Left renal cortex interstitium (tissue), 4 donors: ENCODE measurements at places on chromosomes 6 and 20.

GRCh38 chr20:14947536-14947935 lies 610.1 kb upstream of the FLRT3 start:
- no peak for DNase-seq

- no peak for DNase-seq
These were observed 95.7 kb upstream of the JARID2 start for GRCh38 chr6:15150207-15150606.

DNA sequence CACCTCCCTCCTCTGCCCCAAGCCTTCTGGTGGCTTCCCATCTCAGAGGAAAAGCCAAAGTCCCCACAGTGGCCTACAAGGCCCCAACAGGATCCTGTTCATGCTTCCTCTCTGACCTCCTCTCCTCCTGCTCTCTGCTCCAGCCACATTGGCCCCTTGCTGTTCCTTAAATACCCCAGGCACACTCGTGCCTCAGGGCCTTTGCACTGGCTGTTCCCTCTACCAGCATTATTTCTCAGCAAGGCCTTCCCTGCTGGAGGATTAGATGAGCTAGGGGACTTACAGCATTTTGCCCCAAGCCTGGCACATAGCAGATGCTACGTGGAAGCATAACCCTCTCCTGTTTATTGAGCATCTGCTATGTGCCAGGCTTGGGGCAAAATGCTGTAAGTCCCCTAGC lies 7.8 kb downstream of the CCN5 start:
- DNase-seq, result no peak

DNA sequence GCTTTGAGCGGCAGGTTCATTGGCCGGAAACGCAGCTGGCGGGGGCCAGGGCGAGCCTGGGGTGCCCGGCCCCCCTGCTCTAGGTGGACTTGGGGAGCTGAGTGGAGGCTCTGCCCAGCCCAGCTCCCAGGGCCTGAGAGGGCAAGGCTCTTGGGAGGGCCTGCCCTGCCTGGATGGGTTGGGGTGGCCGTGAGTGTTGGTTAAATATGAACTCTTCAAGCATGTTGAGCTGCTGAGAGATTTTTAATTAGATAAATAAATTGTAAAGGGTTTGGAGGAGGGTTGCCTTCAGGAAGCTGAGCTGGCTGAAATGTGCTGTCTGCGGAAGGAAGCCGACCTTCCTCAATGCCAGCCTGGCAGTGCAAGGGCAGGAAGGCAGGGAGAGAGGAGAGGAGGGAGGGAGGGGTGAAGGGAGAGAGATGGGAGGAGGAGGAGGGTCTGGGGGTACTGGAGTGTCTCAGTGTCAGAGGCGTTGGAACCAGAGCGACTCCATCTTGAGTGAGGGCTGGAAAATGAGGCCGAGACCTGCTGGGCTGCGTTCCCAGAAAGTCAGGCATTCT lies 39.4 kb upstream of the PMEPA1 start:
- DNase-seq, result no peak

GRCh38 chr6:169269180-169270076 lies 15.8 kb upstream of the THBS2 start:
- DNase-seq, result no peak

DNA sequence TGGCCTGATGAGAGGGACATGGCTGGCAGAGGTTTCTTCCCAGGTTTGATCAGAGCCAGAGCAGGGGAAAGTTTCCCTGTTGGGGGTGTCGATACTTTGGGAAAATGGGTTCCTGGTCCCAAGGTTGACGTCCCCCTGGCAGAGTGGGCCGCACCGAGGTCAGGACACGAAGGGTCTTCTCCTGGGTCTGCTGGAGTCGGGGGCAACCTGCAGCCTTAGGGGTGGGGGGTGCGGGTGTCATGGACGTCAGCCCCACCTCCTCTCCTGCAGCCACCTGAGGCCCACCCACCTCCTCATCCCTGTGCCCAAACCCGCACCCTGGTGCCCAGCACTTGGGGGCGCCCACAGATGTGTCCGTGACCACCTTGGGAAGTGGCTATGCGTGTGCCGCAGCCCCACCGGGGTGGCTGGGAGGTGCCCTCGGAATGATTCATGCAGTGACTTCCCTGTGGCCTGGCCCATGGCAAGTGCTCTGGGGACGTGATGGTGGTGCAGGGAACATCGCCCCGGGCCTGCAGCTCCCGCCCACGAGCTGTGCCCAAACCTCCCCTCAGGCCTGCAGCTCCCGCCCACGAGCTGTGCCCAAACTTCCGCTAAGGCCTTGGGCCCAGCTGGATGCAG lies 64.9 kb downstream of the YTHDF1 start:
- DNase-seq, result no peak

GRCh38 chr6:42378125-42378524 lies 73.6 kb downstream of the TRERF1 start:
- DNase-seq, result no peak

GRCh38 chr6:161922631-161923119 lies 648.8 kb upstream of the AGPAT4 start:
- DNase-seq, result no peak

- no peak for DNase-seq
These were observed 3.1 kb upstream of the CSE1L start for GRCh38 chr20:49043000-49043399.

GRCh38 chr6:170307080-170307545 lies 555 bp downstream of the FAM120B start:
- DNase-seq, result no peak

DNA sequence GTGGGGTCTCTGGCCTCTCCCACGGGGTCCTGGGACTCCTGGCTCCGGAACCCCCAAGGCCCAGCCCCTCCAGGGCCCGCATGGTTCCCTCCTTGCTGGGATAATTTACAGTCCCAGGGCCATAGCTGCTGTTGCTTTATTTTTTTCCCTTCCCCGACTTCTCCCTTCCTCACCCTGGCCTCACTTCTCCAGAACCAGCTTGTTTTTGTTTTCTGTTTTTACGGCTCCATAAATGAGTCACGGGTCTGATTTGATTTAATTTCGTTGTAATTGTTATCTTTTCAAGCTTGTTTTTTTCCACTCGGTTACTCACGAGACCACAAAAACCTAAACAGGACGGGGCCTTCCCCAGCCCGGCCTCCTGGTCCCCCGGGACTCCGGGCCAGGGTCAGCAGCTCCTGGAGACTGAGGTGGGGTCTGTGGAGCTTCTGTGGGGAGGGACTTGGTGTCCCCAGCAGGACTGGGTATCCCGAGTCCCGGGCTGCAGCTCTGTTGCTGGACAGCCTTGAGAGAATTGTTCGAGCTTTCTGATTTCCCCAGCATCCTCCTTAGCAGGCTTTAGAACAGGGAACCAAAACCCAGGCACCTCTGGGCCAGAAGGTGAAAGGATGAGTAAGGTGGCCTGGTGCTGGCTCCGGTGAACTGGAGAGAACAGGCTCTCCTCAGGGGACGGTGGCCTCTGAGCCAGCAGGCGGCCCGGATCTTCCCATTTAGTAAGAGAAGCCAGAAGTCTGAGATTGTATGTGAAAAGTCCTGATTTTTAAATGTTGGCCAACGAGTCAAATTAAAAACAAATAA lies 94.9 kb downstream of the CEBPB start:
- peak; percentile 78 for DNase-seq

DNA sequence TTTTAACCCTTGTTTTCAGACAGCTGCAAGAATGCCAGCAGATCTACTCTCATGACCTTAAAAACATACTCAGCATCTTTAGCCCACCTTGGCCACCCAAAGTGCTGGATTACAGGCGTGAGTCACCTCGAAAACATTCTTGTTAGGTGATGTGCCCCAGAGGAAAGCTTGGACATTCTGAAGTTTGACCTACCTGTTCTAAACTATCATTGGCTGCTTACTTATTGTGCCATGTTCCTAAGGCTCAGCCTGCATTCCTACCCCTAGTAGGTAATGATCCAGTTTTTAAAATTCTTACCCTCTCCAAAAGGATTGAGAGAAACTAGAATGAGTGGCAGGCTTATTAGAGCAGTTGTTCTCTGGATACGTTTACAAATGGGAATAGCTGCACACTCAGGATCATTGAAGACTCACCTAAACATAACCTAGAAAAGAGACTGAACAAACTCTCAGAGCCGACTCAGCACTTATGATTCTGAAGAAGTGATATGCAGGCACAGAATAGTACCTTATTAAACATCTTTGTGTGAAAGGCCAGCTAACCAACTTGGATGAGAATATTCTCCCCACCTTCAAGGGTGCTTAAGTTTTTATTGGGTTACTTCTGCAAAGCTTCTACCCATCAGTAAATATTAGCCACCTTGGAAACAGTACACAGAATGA lies 362.1 kb downstream of the NRN1 start:
- no peak for DNase-seq

DNA sequence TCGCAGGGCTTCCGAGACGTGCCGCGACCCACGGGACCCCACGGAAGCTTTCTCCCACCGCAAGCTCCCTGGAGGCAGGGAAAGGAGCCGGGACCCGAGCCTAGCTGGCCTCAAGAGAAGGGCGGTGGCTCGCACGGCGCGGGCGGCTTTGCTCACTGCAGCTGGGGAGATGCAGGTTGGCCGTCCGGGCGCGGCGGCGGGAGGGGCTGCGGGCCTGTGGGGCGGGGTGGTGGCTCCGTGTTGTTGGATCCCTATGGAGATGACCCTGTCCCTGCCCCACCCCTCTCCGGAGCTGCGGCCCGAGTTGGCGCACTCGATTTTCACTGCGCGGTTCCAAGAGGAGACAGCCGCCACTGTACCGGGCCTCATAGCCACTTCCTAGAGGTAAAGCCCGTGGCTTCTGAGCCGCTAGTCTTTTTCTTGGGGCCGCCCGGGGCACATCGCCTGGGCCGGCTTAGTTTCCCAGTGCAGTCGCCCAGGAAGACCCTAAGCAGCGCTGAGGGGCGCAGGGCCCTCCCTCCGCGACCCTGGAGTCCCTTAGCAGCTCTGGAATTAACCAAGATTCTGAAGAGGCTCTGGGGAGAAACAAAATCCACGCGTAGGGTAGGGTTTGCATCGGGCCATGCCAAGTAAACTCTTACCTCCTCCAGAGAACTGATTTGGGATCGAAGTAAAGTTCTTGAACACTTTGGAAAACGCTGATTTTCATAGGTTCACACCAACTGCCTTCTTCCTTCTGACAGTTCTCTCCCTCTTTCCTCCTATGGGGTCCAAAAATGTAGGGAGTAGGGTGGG lies at the start of gene ECT2L:
TSS of gene ECT2L (plus strand) at position 279 of the 795 bp plus-strand sequence. CDS start 17,188 bp downstream, outside the sequence.
- no peak for DNase-seq

GRCh38 chr6:141326426-141326825 lies 806.3 kb upstream of the GJE1 start:
- DNase-seq, result no peak

DNA sequence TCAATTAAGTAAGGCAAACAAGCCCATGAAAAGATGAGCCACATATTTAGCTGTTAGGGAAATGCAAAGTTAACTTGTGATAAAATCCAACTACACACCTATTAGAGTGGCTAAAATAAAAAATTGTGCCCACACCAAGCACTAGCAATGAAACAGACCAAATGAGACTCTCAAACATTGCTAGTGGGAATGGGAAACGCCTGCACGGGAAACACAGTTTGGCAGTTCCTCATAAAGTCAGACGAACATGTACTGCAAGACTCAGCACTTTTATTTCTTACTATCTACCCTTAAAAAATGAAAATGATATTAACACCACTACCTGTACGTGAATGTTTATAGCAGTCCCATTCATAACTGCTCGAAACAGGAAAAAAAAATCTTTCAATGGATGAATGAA lies 392.1 kb upstream of the NOX3 start:
- no peak for DNase-seq

GRCh38 chr20:840503-840857 lies 7.0 kb downstream of the FAM110A start:
- no peak for DNase-seq

DNA sequence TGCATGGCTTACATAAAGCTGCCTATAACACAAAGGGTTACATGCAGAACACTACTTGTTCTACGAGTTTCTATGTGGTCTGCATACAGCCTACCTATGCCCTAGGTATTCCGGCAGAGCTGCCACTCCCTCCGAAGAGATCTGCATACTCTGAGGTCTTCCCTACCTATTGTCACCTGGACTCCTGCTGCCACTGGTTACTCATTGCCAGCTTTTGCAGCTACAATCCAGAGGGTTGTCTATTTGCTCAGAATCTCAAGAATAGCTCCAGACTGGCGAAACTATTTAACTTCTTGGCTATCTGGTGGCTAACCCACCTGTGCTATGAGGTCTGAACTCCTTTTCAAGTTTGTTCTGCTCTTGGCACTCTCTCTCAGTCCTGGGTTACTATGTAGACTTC lies 323.3 kb downstream of the BMP2 start:
- DNase-seq, result no peak

- no peak for DNase-seq
These were observed 60.9 kb downstream of the GINS1 start for GRCh38 chr20:25468126-25469075.
